ENCODE measurements at places on chromosomes 2 and 18.

DNA sequence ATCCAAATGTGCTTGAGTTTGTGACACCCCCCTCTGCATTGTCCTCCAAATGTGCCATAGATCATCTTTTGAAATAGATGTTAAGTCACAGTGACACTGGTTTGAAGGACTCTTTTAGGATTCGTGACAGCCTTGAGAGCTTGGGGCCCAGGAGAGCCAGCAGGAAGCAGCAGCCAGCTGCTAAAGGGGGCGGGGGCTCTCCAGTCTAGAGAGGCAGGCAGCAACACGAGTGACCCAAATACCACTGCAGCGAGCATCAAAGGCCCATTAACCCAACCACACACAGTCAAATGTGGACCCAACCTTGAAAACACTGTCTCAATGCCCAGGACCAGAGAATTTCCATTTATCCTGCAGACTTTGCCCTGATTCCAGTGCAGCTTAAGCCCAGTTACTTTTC is 75.6 kb downstream of the ZBTB7C start:
- DNase-seq, result no peak

DNA sequence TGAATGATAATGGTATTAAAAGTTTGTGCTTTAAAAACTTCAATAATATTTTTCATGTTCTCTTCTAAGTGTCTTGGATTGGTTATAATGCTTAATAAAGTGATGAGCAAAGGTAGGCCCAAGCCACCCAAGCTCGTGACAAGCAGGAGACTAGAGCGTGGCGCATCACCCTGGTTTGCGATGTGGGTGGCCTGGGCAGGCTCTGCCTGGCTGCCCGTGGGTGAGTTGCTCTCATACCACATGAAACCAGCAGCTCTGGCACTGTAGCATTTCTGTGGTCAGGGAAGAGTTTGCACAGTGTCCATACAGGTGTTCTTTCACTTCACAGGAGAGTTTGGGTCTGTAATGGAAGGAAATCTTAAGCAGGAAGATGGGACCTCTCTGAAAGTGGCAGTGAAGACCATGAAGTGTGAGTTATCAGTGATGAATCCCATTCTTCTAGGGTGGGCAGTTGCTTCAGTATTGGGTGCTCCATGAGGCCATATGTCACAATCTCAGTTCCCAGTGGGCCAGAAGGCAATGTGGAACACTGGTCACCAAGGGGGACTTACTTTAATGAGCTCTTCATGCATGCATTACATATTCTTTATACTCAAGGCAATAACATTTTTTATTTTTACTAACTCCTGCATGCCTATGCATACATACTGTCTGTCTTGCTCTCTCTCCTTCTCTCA is 51.4 kb upstream of the TMEM87B start:
- no peak for DNase-seq

DNA sequence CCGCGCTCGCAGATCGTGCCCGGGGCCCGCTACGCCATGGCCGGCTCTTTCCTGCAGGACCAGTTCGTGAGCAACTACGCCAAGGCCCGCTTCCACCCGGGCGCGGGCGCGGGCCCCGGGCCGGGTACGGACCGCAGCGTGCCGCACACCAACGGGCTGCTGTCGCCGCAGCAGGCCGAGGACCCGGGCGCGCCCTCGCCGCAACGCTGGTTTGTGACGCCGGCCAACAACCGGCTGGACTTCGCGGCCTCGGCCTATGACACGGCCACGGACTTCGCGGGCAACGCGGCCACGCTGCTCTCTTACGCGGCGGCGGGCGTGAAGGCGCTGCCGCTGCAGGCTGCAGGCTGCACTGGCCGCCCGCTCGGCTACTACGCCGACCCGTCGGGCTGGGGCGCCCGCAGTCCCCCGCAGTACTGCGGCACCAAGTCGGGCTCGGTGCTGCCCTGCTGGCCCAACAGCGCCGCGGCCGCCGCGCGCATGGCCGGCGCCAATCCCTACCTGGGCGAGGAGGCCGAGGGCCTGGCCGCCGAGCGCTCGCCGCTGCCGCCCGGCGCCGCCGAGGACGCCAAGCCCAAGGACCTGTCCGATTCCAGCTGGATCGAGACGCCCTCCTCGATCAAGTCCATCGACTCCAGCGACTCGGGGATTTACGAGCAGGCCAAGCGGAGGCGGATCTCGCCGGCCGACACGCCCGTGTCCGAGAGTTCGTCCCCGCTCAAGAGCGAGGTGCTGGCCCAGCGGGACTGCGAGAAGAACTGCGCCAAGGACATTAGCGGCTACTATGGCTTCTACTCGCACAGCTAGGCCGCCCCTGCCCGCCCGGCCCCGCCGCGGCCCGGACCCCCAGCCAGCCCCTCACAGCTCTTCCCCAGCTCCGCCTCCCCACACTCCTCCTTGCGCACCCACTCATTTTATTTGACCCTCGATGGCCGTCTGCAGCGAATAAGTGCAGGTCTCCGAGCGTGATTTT is 7.6 kb downstream of the TBR1 start:
- DNase-seq, result no peak

GRCh38 chr2:96267159-96267971 is 1.3 kb downstream of the CIAO1 start:
- DNase-seq, result peak; percentile 4

All from stimulated activated CD4-positive, alpha-beta T cell treated with anti-CD3 and anti-CD28 coated beads, TNF-alpha, amount 100 ng/mL, for 24 hours (primary cell).